ENCODE measurements at places on chromosomes 16 and 17.

DNA sequence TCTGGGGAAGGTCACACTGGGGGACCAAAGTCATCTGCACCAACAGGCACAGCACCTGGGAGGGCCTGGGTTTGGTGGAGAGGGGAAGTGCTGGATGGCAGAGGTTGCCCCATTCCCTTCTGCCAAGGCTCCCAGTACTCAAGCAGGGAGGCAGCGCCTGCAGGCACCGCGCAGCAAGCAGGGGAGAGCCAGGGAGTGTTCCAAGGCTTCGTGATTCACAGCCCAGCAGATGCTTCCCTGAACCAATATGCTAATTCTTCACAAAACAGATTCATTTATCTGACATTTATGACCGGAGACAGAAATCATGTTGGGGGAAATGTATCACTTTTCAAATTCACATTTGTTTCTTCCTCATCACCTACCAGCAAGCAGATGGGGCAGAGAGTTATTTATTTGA lies 13.4 kb upstream of the CDH5 start:
- no peak for DNase-seq

- no peak for DNase-seq
These were observed 71.5 kb upstream of the PLCG2 start for GRCh38 chr16:81707411-81708265.

DNA sequence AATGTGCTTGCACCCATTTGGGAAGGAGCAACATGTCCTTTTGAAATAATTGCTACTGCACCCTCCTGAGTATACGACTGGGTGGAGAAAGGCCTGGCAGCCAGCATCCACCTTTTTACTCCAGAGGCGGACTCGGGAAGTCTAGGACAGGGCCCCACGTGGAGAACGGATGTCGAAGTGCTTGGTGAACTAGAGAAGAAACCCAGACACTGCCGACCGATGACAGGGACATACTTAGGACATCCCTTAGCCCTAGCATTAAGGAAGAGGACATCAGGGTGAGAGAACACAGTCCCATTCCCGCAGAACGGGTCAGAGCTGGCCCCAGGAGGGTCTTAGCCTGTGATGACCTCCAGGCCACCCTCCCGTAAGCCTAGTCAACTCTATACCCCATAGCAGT lies 3.8 kb downstream of the YBX2 start:
- DNase-seq = no peak

DNA sequence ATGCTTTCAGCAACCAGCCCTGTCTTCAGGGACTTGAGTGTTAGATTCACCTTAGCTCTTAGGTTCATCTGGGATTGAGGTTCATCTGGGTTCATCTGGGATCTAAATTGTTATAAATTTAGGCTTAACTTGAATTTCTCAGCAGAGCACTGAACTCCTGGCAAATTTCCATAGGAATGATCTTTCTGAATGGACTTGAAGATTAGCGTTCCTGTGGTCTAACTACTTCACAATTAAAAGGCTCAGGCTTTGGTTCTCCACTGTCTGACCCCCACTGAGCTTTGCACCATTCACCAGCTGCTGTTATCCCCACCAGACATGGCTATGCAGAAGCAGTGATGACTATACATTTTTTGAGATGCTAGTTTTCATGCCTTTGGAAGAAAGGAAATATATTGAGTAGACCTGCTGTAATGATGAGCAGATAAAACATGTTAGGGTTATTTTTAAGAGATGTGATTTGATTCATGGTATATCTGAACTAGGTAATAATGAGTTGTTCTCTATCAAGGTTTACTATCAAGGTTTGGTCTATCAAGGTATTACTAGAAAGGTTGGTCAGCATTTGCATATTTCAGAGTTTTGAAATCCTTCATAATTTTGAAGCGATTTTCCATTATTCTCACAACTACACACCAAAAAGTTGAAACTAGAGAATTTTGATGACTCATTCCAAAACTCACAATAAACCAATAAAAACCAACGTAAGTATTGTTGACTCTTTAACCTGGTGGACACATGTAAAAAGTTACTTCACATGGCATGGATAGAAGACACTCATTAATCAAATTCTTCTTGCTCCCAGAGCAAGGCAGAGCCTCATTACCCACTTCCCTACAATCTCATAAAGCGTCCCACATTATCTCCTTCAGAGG lies 71.7 kb downstream of the SNX11 start:
- DNase-seq = no peak

GRCh38 chr17:55037828-55038227 lies 69.3 kb downstream of the STXBP4 start:
- DNase-seq = no peak

DNA sequence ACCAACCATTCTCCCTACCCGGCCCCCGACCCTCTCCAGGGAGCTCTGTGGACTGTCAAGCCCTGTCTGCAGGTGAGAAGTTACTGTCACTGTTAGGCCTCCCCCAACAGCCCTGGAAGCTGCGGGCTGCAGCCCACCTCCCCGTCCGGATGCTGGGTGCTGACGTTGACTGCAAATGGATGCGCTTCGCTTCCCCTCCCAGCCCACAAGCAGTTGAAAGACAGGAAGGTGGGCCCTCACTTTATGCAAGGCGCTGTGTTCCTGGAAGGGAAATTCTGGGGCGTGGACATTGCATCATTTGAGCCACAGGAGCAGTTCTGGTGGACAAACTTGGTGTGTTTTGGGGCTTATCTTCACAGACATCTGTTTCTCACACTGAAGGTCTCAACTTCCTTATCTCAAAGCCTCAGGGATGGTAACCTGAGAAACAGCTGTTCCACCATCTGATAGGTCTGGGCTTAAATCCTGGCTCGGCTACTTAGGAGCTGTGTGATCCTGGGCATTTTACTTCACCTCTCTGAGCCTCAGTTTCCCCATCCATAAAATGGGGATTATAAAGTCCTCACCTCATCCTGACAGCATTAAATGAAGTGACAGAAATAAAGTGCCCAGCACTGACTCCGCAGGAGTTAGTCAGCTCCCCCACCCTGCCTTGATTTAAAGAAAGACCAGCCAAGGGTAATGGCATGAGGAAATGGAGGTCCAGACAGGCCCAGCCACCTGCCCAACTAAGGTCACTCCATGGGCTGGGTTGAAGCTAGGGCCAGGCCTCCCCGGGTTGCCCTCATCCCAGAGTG lies 4.6 kb upstream of the DRC7 start:
- DNase-seq = no peak

- no peak for DNase-seq
These were observed 13.9 kb downstream of the MMP2 start for GRCh38 chr16:55492756-55493380.

DNA sequence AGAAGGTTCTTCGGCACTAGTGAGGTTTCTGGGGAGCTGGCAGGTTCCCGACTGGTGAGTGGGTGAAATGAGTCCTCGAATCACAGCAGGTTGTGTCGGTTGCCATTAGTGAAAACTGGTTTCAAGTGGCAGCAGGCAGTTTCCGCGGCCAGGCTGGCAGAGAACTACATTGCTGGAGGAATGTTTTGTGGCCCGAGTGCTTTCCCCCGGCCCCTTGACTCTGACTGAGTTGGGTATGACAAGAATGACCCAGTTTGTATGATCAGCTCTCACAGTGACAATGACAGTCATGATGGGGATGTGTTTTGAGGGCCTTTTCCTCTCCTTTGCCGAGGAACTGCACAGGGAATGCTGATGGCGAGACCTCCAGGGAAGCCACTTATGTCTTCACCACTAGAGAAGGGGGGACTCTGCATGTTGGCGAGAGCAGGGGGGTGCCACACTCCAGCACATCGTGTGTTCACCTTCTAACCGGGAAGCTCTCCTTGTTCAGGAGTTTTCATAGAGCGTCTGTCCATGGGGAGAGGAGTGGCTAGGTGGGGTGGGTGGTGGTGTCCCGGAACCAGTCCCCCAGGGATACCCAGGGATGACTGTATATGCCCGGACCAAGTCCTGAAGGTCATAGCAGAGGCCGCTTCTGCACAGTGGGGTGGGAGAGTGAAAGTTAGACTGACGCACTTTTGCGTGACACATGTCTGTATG lies 206.0 kb upstream of the CHMP6 start:
- no peak for DNase-seq

All from stimulated activated CD8-positive, alpha-beta memory T cell treated with anti-CD3 and anti-CD28 coated beads, Interleukin-7, amount 100 ng/mL, for 1 hour (primary cell).